Stromal cell of bone marrow (primary cell): ENCODE measurements at places on chromosomes 5 and 9.

DNA sequence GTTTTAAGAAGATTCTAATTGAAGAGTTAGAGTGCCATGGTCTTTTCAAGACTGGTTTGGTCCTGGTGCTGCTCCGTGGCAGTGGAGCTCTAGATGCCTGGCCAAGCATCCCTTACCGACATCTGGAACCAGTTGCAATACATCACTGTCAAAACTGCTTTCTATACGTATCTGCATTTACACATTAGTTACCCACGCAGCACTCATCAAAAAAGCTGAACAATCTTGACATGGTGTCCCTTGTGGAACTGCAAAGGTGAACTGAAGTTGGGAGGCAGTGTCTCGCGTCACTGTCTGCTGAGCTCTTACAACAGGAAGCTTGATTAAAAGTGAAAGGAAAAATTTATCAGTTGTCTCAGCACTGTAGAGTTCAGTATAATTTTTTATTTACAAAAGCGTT is 82.6 kb downstream of the PBX3 start:
- DNase-seq = no peak

GRCh38 chr5:131746423-131746822 is 50.4 kb downstream of the FNIP1 start:
- DNase-seq = no peak

DNA sequence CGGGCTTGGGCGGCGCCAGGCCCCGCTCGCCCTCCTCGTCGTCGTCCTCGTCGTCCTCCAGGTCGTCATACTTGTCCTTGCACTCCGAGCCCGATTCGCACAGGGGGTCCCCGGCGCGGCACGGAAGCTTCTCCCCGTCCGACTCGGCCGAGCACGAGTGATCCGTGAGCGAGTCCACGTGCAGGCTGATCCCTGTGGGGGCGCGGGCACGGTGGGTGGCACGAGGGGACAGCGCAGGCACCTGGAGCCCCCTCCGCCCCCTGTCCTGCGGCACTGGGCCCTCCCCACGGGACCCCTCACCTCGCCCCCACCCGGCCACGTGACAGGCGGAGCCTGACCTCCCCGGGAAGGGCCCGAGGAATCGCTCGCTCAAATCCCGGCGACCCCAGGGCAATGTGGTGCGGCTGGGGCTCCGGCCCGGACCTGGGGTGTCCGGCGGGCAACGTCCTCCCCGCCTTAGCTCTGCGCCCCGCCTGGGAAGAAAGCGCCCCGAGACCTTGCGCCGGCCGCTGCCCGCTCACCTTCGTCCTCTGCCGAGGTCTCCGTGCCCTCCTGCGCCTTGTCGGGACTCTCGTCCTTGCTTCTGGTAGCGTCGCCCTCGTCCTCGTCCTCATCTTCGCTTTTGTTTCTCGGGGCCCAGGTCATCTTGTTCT is 2.5 kb downstream of the IRX2 start:
- no peak for DNase-seq

DNA sequence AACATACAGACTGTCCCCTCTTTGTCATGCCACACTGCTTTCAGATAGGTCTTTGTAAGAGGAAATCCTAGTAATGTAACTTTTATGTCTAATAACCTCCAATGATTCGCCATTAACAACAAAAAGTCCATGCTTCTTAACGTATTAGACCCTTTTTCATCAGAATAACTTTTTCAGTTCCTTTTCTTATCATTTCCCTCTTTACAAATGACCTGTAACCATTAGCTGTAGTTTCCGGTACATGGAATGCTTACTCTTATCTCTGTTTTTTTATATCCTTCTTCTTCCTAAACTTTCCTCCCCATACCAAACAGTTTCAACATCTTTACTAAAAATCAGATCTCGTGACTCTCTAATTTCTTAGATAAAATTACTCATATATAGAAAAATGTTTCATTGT is 268.9 kb upstream of the TYRP1 start:
- DNase-seq = no peak

GRCh38 chr9:130466537-130467217 is 21.9 kb downstream of the ASS1 start:
- no peak for DNase-seq

DNA sequence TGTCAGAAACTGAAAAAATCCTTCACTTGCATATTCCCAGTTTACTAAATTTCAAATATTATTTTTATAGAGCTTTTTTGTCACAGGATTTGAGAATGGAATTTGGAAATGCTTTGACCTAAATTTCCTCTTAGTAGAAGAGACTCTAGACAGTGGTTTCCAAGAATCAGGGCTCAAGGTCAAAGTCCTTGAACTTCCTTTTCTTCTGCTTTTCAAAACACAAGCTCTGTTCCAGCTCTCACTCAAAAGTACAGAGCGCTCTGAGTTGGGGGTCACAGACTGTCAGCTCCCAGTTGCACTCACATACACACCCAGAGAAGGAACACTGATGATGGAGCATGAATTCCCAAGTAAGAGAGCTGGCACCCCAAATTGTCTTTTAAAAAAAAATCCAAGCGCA is 394.2 kb downstream of the MLLT3 start:
- no peak for DNase-seq

- peak; percentile 67 for DNase-seq
Observed at GRCh38 chr9:81686614-81687520, 2.5 kb downstream of the TLE1 start.

DNA sequence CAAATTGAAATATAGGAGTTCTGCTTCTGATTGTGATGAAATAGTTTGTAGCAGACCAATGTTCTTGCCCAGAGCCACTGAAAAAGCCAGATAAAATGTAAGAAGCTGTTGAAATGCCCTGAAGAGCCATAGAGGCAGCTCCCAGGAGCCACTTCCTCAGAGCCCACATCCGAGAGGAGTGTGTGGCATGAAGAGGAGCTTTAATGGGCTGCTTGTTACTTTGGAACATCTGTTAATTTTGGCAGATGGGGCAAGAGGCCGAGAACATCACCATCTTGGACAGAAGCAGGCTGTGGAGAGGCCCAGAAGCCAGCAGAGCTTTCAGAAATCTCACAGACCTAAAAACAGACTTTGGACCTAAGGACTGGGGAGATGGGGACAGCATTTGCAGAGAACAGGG is 370.8 kb downstream of the GADD45G start:
- no peak for DNase-seq

GRCh38 chr9:131709771-131710431 is 30.0 kb downstream of the RAPGEF1 start:
- peak; percentile 23 for DNase-seq

GRCh38 chr9:121686930-121687541 is 35.6 kb downstream of the DAB2IP start:
- DNase-seq = no peak

DNA sequence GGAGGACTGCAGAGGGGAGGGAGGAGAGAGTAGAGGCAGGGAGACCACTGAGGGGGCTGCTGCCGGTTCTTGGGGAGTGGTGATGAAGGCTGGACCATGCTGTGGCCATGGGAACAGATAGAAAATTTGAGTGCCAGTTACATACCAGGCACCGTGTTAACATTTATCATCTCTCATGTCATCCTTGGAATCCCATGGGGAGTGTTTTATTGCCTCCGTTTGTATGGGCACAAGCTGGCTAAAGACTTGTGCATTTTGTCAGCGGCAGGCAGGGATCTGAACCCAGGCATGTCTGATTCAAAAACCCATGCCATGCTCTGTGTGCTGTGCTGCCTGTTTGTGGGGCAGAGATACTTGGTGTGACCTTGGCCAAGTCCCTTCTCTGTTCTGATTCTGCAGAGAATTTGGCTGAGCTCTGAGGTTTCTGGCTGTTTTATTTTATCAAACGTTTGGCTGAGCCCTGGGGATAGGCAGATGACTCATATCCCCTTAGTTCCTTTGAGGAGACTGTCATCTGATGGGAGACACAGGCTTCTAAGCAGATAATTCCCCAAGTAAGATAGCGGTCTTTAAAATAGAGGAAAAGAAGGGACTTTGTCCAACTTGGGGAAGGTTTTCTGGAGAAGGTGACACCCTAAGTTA is 22.2 kb downstream of the COL27A1 start:
- DNase-seq = no peak

- peak; percentile 92 for DNase-seq
Observed at GRCh38 chr5:90020575-90021538, 388.7 kb downstream of the CETN3 start.

- DNase-seq = no peak
Observed at GRCh38 chr9:135908093-135908753, 877 bp upstream of the CAMSAP1 start.

- no peak for DNase-seq
Observed at GRCh38 chr5:17190242-17190778, 27.1 kb upstream of the BASP1 start.

- DNase-seq = no peak
Observed at GRCh38 chr9:79610019-79610631, 38.4 kb downstream of the TLE4 start.

DNA sequence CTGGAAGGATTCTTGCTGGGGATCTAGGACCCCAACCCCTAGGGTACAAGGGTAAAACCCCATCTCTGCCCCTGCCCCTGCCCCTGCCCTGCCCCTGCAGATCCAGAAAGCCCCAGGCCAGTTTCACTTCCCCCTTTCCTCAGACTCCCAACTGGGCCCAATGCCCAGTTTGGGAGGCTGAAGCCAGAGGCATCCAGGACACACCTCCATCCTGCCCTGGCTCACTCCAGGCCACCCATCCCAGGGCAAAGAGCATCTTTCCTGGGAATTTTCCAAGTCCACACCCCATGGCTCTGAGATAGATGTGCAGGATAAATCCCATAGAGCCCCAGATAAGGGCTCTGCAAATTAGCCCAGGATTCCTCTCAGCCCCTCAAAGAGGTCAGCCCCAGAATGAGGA is 17.4 kb downstream of the CNTFR start:
- DNase-seq = no peak

- DNase-seq = no peak
Observed at GRCh38 chr5:150604010-150604409, 36.5 kb upstream of the SYNPO start.

DNA sequence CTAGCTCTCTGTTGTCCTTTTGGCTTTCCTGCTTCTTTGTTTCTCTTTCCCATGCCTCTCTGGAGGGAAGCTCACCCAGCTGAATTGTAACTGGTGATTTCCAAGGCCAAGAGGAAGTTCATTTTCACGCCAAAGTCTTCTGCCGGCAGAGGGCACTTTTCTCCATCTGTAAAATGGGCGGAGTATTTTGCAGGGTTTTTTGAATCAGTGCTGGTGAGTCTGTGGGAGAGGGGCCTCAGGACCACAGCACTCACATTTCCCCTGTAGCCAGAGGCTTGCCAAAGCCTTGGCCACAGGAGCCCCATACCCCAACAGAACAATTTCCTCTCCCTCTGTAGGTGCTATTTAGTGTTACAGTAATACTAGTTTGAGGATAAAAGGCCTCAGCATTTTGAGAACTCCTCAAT is 42.3 kb upstream of the MATR3 start:
- no peak for DNase-seq

DNA sequence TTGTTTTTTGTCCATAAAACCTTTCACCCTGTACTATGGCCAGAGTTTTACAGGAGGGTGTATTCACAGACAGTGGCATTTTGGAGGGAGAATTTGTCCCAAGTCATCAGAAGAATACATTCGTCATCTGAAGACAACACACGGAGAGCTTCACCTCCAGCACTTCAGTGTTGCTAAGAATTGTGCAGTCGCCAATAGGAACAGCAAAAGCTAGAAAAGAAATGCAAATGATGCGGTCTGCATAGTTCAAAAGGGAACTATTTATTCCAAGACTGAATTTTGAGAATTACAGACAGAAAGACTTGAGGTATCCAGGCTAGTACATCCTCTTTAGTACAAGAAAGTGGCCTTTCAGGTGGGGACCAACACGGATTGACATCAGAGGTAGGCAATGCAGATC is 399.2 kb upstream of the KIF2A start:
- DNase-seq = no peak

- DNase-seq = no peak
Observed at GRCh38 chr5:59767681-59768151, 125.8 kb downstream of the PDE4D start.

DNA sequence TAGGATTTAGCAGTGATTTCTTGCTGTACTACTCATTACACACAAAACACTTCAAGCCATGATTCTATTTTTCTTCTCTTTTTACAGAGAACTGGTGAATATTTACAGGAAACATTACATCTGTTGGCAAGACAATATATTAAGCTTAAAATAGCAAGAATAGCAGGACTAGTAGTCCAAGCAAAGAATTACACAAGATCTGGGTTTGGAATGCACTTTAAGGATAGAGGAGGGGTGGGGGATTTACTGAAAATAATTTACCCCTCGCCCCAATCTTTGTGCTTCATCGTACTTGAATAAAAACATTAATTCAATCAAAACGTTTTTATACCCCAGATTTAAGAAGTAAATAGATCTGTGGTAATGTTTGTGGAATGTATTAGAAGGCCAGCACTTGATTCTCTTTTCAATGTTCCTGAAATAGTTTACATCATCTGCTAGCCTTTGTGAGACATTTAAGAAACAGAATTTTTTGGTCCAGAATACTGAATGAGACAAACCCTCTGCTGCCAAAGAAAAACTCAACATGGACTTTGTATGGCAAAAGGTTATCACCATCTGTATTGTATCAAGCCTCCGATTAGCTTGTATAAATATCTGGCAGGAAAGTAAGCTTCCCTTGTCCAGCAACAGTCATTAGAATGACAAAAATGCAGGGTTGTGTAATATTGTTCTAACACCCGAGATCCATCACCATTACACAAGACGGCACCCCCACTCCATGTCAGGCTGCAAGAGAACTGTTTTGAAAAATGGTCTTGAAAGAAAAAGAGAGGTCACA is 23.8 kb downstream of the SVEP1 start:
- peak; percentile 50 for DNase-seq

DNA sequence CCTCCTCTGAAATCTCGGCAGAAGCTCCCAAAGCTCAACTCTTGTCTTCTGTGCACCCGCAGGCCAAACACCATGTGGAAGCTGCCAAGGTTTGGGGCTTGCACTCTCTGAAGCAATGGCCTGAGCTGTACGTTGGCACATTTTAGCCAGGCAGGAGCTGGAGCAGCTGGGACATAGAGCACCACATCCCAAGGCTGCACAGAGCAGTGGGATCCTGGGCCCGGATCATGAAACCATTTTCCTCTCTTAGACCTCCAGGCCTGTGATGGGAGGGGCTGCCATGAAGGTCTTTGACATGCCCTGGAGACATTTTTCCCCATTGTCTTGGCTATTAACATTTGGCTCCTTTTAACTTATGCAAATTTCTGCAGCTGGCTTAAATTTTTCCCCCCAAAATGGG is 567.1 kb upstream of the ZNF608 start:
- DNase-seq = no peak

GRCh38 chr9:120490888-120491595 is 88.9 kb downstream of the CDK5RAP2 start:
- DNase-seq = peak; percentile 20

DNA sequence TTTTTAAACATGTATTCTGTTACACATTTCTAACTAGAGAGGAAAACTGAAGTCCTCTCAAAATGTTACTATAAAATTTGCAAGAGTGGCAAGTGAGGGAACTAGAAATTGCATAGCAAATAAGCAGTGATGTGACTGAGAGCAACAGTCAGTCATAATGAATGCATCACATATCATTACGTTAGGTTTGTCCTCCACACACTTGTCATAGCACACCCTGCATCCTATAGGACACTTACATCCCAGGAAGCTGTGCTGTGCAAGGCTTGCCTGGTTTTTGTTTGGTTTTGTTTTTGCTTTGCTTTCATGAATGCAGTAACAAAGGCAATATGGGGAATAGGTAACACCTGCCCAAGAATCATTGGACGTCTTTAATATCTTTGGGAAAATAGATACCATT is 10.8 kb downstream of the NFIB start:
- no peak for DNase-seq
